ENCODE measurements at places on chromosomes 2 and 18.
A peak's percentile ranks its signal among the peaks of the same experiment; 100 is the strongest.

DNA sequence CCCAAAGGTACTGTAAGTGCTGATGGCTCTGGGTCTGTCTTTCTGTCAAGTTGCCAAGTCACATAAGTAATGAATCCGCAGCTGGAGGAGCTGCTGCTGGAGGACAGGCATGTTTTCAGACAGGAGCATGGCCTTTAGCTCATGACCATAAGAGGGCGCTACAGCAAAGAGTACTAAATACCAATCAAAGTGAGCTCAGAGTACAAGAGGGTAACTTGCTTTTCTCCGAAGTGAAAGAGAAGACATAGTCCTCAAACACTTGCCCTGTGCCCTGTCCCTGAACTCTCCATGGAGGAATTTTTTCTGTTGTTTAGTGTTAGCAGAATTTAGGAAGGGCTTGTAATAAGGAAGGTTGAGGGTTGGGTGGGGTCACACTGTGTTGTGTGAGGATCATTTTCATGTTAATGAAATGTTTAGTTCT lies 58.0 kb upstream of the EML6 start:
- peak; percentile 11 for DNase-seq

GRCh38 chr2:230694241-230694640 lies 18.4 kb upstream of the CAB39 start:
- no peak for DNase-seq

GRCh38 chr2:118834440-118834810 lies 13.0 kb downstream of the EN1 start:
- DNase-seq = no peak

GRCh38 chr2:30675758-30676157 lies 131.5 kb downstream of the CAPN13 start:
- DNase-seq = no peak

GRCh38 chr2:208297961-208298360 lies 31.9 kb downstream of the PIKFYVE start:
- no peak for DNase-seq

- DNase-seq = no peak
Observed at GRCh38 chr2:174662459-174662858, 64.9 kb upstream of the WIPF1 start.

GRCh38 chr2:48728840-48729239 lies 26.7 kb downstream of the LHCGR start:
- DNase-seq = no peak

DNA sequence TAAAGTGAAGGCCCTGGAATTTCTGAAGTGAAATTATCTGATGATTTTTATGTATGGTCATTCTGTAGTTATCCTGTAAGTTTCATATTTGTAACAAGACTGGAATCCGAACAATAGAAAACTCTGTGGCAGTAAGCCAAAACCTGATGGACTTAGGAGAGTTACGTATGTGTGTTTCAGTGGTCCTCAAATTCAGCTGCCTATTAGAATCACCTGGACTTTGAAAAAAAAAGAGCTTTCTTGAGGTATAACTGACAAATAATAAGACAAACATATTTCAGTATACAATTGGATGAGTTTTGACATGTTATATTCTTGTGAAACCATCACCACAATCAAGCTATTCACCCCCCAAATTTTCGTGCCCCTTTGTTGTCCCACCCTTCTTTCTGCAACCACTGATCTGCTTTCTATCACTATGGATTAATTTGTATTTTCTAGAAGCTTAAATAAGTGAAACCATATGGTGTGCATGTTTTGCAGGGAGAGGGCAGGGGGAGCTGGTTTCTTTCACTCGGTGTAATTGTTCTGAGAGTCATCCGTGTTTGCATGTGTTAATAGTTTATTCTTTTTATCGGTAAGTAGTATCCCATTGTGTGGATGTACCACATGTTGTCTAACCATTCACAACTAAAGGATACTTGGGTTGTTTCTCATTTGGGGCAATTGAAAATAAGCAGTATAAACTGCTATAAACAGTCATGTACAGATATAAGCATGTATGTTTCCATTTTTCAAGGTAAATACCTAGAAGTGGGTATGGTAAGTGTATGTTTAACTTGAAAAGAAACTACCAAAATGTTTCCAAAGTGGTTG lies 50.2 kb upstream of the EML4 start:
- DNase-seq = no peak

- no peak for DNase-seq
Observed at GRCh38 chr2:20108655-20109396, 57.4 kb upstream of the LAPTM4A start.

DNA sequence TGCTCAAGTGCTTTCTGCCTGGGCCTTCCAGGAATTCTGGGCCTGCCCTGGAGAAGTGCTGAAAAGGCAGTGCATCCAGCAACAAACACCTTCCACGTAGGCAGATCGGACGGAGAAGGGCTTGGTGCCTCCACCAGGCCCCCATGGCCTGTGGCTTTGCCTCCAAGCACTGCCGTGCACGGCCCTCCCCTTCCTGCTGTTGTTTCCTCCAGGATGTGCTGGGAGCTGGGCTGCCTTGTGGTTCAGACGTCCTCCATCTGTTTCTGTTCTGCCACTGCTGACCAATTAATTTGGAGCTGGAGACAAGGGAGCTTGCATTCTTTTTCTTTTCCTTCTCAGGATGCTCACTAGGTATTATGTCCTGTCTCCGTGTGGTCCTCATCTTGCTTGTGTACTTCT lies 197.0 kb downstream of the HRH4 start:
- no peak for DNase-seq

DNA sequence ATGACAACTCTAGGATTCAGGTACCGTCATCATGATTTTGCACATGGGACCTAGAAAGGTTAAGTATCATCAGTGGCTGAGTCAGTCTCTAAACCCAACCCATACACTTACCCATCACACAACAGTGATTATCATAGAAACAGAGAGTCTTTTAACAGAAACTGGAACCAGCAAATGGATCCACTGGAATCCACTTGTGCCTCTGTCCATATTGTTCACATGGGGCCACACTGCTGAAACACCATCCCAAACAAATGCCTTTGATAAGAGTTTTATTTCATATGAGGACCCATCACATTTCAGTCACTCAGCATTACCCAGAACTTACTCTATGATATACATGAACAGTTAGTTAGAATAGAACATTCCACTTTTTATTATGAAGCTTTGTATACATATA lies 430.0 kb downstream of the STK39 start:
- no peak for DNase-seq

- no peak for DNase-seq
Observed at GRCh38 chr18:58871514-58872420, 7.1 kb downstream of the ZNF532 start.

GRCh38 chr18:5287854-5288253 lies 7.7 kb downstream of the ZBTB14 start:
- DNase-seq = no peak

GRCh38 chr2:237196866-237197618 lies 111.4 kb downstream of the COPS8 start:
- DNase-seq = no peak

GRCh38 chr2:14385043-14385442 lies 247.5 kb upstream of the LRATD1 start:
- DNase-seq = no peak

DNA sequence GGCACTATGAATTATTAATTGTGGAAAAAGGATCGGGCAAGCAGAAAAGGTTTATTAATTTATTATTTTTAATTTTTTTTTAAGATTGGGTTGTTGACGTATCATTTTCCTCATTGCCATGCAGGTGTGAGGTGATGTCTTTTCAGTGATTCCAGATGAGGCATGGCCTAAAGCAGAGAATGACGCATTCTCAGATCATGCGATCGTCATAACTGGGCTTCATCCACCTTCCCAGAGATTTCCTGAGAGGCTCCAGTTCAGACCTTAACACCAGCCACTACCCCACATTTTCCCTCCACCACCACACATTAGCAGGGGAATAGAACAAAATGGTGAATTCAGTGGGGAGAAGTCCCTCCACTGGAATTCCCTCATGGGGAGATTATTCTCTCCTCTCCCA lies 518.4 kb upstream of the SPHKAP start:
- DNase-seq = no peak

GRCh38 chr2:65489269-65489668 lies 56.9 kb upstream of the SPRED2 start:
- DNase-seq = no peak

- DNase-seq = no peak
Observed at GRCh38 chr2:49248506-49248905, 94.2 kb upstream of the FSHR start.

GRCh38 chr2:199458806-199459285 lies 1.1 kb upstream of the SATB2 start:
- DNase-seq = no peak

Data from activated CD4-positive, alpha-beta T cell treated with anti-CD3 and anti-CD28 coated beads for 4 hours (primary cell).